Glomerular endothelial cell (primary cell): ENCODE measurements at places on chromosomes 4 and X. TPM values are rescaled to one million over a fixed set of nuclear protein-coding genes. Genes with fewer than 3 reads are reported as not detected.

DNA sequence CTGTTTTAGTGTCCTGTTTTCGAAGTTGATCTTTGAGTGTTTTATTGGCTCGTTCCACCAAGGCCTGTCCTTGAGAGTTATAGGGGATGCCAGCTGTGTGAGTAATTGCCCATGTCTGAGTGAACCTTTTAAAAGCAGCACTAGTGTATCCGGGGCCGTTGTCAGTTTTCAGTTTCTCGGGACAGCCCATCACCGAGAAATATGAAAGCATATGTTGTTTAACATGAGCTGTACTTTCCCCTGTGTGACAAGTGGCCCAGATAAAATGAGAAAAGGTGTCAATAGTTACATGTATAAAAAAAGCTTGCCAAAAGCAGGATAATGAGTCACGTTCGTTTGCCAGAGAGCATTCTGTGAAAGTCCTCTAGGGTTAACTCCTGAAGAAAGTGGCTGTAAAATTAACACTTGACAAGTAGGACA is 48.6 kb upstream of the RASSF6 start:
- no peak for DNase-seq

- DNase-seq, result no peak
These were observed 68.0 kb downstream of the OPHN1 start for GRCh38 chrX:68365341-68365740.

DNA sequence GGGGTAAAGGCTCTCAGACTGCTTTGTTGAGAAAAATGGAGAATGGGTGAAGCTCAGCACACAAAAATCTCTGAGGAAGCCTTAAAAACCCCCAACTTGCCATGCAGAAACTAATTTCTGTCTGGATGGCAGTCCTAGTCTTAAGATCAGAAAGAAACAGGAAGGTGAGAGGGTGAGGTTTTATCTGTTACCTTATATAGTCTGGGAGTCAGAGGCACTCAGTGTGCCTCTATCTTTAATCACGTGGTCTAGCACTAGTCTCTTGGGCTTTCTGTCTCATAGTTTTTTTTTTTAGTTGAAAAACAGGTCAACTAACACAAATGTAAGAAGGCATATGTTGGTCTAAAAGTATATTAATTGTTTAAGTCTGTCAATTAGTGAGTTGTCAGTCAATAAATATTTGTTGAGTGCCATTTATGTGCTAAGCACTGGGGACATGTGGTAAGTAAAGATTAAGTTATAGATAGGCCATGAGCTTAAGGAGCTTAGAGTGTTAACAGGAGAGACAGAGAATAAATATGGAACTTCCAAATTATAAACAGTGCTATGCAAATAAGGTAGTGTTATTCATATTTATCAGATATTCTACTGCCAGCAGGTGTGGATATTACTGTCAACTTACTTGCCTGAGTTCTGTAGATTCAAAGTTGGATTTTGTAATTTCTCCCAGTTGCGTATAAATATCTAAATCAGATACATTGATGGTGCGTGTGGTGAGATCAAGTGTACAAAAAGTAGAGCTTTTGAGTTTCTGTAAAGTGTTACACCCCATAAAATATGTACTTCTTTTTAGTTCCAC is 7.0 kb downstream of the CYBB start:
- DNase-seq, result no peak

Gene CT45A2
- total RNA-seq, result not detected in 2 replicates

- DNase-seq, result no peak
These were observed 215.3 kb downstream of the MID1IP1 start for GRCh38 chrX:39016556-39016955.

Gene GRID2
- not detected in 2 replicates for total RNA-seq

Gene TCEAL5
- total RNA-seq, result not detected in 2 replicates

GRCh38 chr4:24872720-24873119 is 40.1 kb downstream of the CCDC149 start:
- no peak for DNase-seq

Gene KLHL4
- total RNA-seq, result 12.7 and 13.9 TPM in 2 replicates

Gene CT45A3
- not detected in 2 replicates for total RNA-seq

GRCh38 chr4:112153211-112153791 is 8.0 kb downstream of the FAM241A start:
- no peak for DNase-seq

DNA sequence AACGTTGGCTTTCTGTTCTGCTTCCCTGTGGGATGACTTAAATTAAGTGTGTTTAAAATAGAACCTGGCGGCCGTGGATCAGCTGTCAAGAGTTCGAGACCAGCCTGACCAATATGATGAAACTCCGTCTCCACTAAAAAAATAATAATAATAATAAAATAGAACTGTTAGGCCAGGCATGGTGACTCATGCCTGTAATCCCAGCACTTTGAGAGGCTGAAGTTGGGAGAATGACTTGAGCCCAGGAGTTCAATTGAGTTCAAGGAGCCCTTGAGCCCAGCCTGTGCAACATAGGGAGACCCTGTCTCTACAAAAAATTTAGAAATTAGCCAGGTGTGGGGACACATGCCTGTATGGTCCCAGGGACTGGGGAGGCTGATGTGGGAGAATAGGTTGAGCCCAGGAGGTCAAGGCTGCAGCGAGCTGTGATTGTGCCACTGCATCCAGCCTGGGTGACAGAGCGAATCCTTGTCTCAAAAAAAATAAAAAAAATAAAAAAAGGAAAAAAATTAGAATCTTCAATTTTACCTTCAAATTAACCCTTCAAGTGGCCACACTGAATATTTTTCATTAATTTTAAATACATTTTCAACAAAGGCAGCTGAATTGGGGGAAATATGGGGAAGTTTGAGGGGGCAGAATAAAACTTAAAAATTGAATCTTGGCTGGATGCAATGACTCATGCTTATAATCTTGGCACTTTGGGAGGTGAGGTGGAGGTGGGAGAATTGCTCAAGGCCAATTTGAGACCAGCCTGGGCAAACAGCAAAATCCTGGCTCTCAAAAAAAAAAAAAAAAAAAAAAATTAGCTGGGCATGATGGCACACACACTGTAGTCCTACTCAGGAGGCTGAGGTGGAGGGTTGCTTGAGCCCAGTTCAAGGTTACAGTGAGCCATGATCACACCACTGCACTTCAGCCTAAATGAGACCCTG is 31.8 kb upstream of the HSD17B13 start:
- no peak for DNase-seq

- DNase-seq, result no peak
These were observed 71.2 kb downstream of the SUPT20HL2 start for GRCh38 chrX:24242649-24243175.

DNA sequence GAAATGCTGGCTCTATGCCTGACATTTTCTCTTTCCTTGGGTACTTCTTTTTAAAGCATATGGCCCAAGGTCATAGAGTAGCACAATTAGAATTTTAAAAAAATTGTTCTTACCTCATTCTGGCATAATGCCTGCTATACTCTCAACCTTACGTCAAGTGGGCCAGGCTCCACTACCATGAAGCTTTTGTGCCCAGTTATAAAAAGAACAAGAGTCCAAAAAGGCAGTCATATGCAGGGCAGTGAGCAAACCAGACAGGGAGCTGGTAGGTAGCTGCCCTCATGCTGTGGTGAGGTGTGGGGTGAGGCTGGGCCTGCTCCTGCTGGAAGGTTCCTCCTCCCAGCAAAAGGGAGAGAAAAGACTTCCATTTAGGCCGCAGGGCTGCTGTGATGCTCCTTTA is 64.4 kb upstream of the UCP1 start:
- no peak for DNase-seq

DNA sequence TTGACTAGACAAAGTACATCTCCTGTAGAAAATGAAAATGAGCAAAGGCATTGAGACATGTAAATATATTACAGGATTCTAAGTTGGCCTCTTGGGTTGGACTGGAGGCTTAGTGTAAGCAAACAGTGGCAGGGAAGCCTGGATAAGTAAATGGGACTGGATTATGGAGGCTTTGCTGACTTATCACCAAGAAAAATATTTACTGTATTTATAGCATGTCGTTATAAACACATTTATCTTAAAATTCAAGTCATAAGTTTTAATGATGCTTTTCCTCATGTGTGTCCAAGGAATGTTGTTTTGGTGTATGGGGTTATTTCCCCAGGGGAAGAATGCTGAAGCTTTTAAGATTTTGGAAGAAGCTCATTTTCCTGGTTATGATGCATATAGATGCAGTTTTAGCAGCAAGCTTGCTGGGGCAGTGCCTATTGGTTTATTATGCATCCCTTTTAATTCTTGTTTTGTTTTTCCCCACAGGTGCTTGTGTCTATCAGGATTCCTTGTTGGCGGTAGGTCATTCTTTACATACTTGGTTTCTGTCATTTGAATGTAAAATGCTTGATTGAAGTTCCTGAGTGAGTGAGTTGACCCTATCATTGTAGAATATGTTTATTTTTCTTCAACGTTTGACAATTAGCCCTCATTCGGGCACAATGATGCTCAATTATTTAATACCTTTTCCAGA is 8.5 kb downstream of the FRAS1 start:
- no peak for DNase-seq

Gene PAGE2
- total RNA-seq, result not detected in 2 replicates

DNA sequence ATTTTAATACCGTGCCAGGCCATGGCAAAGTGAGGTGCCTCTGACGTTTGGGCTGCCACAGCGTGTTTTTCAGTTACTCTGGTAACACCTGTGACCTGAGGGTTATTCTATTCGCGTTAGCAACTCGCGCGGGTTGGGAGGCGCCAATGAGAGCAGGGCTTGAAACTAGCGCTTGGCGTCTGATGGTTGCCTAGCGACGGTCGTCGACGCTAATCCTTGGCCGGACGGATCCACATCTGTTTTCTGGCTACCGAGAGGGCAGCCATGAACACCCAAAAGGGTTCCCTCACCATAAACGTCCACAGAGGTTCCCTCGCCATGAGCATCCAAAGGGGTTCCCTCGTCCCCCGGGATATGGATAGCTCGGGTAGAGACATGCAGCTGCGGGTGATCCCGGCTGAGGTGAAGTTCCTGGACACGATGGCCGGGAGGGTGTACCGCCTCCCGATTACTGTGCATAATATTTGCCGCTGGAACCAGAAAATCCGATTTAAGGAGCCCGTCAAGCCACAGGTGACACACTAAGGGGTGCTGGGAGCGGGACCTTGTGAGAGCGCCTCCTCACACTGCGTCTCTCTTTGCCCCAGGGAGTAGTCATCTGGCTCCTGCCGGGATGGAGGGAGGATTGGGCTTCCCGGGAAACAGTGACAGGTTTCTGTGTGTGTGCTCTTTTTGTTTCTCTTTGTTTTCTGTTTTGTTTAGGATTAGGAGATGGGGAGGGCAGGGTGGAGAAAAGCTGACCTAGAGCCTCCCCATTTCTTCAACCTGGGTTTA is at the start of gene CFAP47:
Gene CFAP47, plus strand, starts transcription at position 199 of the 774 bp plus-strand sequence. Its CDS starts 66 bp downstream, at position 265.
- DNase-seq, result no peak

GRCh38 chr4:26288355-26288909 is 32.4 kb upstream of the RBPJ start:
- DNase-seq, result no peak

GRCh38 chrX:40531056-40531826 is 49.5 kb upstream of the ATP6AP2 start:
- no peak for DNase-seq

Gene FRG2
- not detected in 2 replicates for total RNA-seq

- DNase-seq, result no peak
These were observed 177.5 kb upstream of the TTC29 start for GRCh38 chr4:147123146-147123545.
